NCI-H187 treated with DMSO at 0.1 percent for 48 hours (cell line): ENCODE measurements at places on chromosomes 7 and 10.

GRCh38 chr10:30758338-30758737, 128.8 kb upstream of the LYZL2 start:
- DNase-seq = no peak

DNA sequence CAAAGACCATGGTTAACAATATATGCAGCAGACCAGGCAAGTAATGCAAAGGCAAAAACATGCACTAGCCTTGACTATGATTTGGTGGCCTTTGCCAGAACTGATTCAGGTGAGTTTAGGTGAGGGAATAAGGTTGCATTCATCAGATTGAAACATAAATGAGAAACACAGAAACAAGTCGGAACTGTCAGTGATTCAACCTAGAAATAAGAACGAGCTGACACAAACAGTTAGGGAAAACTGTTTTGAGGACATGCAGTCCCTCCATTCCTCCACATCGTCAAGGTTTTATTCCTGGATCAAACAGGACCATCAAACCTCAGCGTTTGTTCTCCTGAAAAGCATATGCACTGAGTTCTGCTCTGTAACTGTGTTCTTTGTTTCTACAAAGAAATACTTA, 1.8 kb downstream of the ZNF248 start:
- DNase-seq = no peak

GRCh38 chr10:20714979-20715378, 182.1 kb downstream of the NEBL start:
- DNase-seq = no peak

DNA sequence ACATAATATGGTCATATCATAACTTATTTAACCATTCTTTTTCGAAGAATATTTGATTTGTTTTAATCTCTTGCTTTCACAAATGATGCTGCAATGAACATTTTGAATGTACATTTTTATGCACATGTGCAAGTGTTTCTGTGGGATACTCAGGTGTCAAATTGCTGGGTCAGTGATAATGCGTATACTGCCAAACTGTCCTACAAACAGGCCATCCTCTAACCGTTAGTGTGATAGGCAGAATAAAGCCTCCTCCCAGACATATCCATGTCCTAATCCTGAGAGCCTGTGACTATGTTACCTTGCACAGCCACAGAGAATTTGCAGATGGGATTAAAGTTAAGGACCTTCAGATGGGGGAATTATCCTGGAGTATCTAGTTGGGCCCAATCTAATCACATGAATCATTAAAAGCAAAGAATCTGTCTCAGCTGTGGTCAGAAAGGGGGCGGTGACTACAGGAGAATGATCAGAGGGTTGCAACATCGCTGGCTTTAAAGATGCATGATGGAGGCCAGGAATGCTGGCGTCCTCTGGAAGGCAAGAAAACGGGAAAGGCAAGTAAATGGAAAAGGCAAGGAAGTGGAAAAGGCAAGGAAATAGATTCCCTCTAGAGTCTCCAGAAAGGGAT, 46.7 kb downstream of the FZD1 start:
- DNase-seq = no peak

GRCh38 chr10:3551761-3552160, 233.2 kb downstream of the KLF6 start:
- no peak for DNase-seq

DNA sequence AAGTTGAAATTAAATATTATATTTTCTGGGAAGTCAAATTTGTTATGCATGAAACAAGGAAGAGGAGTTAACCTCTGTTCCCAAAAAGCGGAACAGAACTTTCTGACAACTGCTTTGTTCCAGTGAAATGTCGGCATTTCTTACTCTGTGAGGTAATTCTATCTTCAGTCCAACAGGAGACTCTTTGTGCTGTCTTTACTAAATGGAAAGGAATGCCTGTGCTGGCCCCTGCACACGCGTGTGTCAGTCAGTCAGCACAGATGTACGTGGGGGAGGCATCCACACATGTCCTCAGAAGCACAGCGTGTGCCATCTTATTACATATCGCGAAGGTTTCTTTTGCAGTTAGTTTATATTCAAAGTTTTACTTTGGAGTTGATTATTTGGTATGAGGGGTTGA, 37.5 kb downstream of the NET1 start:
- DNase-seq = no peak

DNA sequence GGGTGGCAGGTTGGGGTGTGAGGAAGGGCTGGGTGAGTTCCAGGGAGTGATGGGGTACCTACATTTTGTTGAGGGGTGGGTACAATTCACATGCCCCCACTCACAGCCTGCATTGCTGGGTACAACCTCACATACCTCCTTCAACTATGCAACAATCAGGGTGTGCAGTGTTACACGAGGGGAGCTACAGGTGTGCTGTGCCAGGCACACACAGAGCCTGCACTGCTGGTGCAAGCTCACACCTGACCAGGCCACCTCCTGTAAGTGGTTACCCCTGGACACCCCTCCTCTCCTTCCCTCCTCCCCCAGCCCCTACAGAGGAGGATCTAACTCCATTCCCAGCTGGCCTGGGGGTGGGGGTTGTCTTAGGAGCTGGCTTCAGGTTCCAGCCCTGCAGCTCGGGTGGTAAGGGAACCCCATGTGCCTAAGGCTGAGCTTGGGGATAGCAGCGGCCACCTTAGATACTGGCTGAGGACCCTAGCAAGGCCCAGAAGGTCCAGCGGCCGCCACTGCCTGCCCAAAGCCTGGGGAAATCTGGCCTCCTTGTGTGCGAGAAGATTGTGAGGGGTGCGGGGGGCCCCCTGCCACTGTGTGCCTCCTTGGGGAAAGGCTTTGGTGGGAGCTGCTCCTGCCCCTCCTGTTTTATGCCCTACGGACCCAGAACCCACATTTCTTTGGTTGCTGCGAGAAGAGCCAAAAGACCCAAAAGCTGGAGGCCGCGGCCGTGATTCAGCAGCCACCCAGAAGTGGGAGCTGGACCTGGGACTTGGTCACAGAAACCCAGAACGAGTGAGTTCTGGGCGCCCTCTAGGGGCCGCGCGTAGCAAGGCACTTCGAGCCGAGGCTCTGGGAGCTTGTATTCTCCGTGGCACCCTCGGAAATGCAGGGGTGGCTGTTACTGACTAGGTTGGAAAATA, 10.8 kb downstream of the TLX1 start:
- no peak for DNase-seq

DNA sequence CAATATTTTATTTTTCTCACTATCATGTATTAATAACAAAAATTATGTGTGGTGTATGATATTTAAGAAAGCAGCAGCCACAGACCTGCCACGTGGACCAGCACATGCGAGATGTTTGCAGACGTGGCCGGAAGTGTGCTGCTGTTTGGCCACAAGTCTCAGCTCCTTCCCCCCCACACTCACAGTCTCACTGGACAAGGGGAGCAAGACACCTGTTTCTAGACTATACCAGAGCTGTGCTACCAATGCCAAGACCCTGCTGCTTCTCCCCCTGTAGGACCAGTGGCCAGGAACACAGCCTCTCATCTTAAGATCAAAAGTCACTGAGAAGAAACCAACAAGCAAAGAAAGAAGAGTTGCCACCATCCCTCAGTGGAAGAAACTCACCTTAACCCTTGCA, 258.9 kb upstream of the PPP2R2D start:
- no peak for DNase-seq

DNA sequence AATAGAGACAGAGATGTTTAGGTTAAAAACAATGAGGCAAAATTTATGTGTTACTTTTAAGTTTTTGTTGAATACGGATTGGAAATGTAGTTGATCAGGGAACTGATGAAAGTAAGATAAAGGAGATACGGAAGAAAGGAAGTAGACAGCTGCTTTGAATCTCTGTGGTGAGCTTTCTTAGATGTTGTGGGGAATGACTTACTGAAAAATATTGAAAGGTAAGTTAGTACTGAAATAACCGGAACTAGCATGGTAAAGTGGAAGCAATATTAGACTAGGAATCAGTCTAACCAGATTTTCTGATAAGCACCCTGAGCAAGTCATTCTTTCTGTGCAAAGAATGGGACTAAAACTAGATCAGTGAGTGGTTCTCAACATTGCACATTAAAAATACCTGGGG, 34.8 kb downstream of the LUC7L2 start:
- no peak for DNase-seq

DNA sequence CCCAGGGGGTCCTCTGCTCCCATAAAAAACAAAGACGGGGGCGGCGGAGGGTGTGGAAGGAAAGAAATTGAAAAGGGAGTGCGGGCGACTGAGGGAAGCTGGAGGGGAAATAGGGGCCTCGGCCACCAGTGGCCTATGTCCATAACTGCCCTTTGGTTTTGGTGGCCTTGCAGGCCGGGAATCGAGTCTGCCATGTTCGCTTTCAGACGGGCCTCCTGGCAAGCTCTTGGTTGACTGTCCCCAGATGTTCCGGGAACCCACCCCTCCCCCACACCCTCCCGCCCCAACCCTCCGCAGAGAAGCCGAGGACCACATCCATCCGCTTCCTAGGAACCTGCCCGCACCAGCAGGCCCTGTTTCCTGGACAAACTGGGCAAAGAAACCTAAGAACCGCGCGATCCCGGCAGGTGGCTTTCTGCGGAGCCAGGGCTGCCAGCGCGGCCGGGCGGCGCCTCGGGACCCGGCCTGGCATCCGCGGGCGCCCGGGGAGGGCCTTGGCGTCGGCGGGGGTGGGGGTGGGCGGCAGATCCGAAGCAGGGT, 20.0 kb upstream of the GATA3 start:
- DNase-seq = no peak

DNA sequence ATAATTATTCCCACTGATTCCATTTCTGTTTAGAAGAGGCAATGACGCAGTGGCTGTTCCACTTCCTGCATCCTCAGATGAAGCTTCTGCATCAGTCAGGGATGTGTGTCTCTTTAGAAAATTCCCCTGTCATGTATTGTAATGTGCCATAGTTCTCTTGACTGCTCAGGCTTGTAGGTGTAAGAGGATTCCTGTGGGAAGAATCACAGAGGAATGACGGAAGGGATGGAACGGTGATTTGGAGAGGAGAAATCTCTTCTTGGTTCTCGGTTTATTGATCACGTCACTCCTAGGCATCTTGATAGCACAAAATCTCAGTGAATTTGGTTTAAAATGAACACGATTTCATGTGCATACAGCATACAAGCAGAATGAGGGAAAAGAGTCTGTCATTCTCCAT, 69.8 kb upstream of the PRKCQ start:
- DNase-seq = no peak

GRCh38 chr10:90432866-90433265, 425.0 kb downstream of the HTR7 start:
- DNase-seq = no peak

- peak; percentile 48 for DNase-seq
Measured at GRCh38 chr7:139075031-139075652, 34.4 kb downstream of the ZC3HAV1 start.

- no peak for DNase-seq
Measured at GRCh38 chr10:61586829-61587228, 75.9 kb upstream of the CABCOCO1 start.

- no peak for DNase-seq
Measured at GRCh38 chr7:116780521-116780920, 81.9 kb upstream of the CAPZA2 start.

DNA sequence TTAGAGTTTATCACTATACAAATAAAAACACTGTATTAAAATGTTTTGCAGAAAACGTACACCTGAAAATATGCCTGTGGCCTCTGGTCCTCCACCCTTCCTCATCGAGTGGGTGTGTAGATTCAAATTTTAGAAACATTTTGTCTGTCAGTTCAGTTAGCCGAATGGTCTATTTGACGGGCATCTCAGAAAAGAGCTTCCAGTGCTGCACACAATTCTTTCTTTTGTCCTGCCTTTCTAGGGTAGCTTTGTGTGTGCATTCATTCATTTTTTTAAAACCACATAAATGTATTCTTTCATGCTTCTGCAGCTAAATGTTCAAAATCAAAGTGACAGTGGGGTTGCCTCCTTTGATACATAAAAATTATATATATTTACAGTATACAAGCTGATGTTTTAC, 46.8 kb downstream of the GNAI1 start:
- no peak for DNase-seq

DNA sequence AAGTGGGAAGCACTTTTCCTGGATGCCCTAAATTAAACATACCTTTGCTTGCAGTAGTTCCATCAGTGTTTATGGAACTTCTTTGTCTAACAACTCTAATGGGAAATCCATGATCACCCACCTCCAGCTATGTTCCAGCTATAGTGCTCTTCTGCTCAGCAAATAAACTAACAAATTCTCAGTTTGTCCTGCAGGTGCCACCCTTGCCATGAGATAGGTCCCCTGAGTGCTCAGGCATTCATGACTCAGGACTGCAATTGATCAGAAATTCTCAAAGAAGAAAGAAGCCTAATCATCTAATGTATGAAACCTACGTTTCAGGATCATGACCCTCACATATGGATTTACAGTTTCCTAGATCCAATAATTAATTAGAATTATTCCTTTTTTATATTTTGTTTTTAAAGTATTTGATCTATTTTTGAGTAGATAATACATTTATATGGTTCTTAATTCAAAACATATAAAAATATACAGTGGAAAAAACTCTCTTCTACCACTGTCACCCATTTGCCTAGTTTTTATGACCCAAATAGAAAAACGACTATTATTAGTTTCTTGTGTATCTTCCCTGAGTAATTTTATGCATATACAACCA, 48.7 kb upstream of the DYNC1I1 start:
- no peak for DNase-seq

DNA sequence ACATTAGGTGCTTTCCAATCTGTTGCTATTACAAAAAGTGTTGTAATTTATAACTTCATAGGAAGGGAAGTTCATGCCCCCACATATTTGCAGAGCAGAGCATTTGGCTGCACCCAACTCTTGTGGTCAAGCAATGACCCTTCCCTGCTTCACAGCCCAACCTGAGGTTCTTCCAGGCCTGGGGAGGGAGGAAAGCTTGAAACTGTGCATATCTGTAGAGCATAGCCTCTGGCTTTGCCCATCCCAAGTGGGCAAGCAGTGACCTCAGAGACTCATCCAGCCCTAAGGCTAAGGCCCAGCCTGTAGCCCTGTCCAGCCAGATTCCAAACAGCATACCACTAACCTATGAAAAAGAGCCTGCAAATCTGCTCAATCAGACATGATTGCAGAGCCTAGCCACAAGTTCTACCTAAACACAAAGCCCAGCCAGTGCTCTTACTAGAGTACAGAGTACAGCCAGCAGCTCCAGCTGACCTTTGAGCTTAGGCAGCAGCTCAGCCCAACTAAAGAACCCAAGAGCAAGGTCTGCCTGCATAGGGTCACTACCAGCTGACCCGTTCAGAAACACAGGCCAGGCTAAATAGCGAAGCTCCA, 14.4 kb upstream of the GSTK1 start:
- DNase-seq = no peak

GRCh38 chr10:11856678-11857077, 33.5 kb downstream of the PROSER2 start:
- DNase-seq = no peak

DNA sequence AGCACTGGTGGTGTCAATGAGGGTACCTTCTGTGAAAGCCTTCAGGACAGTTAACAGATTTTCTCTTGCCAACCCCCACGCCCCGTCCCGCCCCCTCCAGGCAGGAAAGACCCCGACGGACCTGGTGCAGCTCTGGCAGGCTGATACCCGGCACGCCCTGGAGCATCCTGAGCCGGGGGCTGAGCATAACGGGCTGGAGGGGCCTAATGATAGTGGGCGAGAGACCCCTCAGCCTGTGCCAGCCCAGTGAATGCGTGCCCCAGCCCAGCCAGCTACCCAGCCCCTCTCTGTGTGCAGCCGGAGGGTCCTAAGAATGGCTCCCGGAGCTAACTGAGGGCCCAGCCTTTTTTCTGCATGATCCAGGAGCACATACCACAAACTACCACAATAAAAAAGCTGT, 713 bp upstream of the HOGA1 start:
- no peak for DNase-seq

GRCh38 chr10:123870260-123870659, 21.3 kb downstream of the CPXM2 start:
- no peak for DNase-seq
